ENCODE measurements at places on chromosomes 5 and 9.

- DNase-seq: peak; percentile 79
These were observed 54.4 kb downstream of the GNAQ start for GRCh38 chr9:77977210-77977611.

DNA sequence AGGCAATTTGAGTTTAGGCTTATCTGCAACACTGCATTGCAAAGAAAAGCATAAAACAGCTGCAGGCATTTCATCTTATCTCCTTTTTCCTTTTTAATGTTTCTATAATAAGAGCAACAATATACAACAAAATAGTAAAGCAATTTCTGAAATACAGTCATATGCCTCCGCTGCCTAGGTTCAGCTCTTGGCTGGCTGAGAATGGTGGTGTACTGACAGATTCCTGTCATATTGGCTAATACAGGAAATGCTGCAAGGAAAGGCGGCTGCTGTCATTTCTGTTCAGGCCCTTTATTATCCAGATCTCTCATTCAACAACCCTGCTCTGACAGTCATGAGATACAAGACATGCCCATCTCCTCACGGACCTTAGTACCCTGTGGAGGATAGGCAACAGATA is 677.0 kb downstream of the TAF11L14 start:
- DNase-seq: no peak

DNA sequence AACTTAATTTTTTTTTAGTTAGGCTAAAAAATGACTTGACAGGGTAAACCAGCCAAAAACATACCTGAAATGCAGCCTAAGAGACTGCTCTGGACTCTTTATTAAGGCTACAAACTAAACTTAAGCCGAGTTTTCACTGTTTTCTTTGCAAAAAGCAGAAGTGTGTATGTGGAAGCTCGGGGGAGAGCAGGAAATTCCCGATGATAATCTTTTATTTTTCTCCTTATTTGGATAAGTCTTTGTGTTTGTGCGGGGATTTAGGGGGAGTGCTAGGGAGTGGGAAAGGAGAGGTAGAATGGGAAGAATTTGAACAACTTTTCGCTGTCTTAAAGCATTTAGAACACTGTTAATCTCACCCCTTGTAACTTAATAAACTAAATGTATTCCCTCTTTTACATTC is 30.7 kb upstream of the GPR21 start:
- no peak for DNase-seq

DNA sequence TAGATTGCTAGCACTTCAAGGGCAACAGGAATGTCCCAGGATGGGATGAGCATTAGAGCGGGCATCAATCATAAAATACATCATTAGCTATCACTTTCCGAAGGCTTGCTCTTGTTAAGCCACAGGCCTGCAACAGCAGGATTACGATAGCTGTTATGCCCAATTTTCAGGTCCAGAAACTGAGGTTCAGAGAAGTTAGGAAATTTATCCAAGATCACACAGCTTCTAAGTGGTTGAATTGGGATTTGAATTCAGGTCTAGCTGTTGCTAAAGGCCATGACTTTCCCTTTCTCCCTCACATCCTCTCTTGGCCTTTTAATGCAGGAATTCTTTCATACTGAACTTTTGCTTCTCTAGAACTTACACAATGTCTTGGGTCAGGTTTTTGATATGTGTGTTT is 119.4 kb upstream of the ERCC6L2 start:
- DNase-seq: no peak

- DNase-seq: peak; percentile 20
These were observed 155.8 kb upstream of the IRX4 start for GRCh38 chr5:2038321-2039179.

DNA sequence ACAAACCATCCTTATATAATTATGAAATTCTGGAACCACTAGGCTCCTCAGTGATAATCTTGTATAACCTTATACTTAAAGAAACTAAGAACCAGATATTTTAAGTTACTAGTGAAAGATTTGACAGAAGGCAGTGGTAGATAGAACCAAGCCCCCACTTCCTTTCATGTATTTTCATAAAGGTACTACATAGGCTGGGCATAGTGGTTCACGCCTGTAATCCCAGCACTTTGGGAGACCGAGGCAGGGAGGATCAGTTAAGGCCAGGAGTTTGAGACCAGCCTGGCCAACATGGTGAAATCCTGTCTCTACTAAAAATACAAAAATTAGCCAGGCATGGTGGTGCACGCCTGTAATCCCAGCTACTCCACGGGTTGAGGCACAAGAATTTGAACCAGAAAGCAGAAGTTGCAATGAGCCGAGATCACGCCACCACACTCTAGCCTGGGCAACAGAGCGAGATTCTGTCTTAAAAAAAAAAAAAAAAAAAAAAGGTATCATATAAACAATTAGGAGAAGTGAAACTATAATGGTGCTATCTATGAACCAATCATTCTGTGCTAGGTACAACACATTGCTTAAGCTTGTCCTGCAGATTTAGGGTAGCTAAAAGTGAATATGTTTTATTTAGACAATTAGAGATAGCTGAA is 27.9 kb upstream of the DTWD2 start:
- no peak for DNase-seq

All from fibroblast of mammary gland (primary cell).